ENCODE measurements at places on chromosomes 6 and 20. TPM values are rescaled to one million over a fixed set of nuclear protein-coding genes. Genes with fewer than 3 reads are reported as not detected.

Gene MROH8
- 0.63 TPM for total RNA-seq

Gene PEX7
- 13.5 TPM for total RNA-seq

Gene CLDN20
- not detected for total RNA-seq

Gene MEP1A
- not detected for total RNA-seq

Gene LGSN
- total RNA-seq: 0.45 TPM

Gene OR2B6
- not detected for total RNA-seq

Gene PRR18
- 0.08 TPM for total RNA-seq

Gene C6orf58
- total RNA-seq: not detected

Data from GM23338 (cell line).